MCF 10A (cell line): ENCODE measurements at places on chromosomes 7 and 10. TPM values are rescaled to one million over a fixed set of nuclear protein-coding genes. Genes with fewer than 3 reads are reported as not detected.
A peak's percentile ranks its signal among the peaks of the same experiment; 100 is the strongest.

Gene GRB10
- 68.2 and 71.3 TPM in 2 replicates for total RNA-seq

DNA sequence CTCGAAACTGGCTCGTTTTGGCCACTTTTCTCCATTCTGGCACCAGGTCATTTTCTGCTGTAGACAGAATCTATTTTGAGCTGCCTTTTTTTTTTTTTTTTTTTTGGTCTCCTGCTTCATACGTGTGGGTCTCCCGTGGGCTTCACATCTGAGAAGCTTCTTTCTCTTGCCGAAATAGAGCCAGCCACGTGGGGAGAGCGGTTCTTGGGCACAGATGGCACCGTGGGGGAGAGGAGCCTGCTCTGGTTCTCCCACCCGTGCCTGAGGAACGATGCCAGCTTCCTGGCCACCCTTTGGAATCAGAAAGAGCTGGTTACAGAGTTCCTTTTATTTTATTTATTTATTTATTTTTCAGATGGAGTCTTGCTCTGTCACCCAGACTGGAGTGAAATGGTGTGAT is 48.7 kb upstream of the OCM2 start:
- no peak for DNase-seq

- no peak for DNase-seq
These were observed 31.5 kb upstream of the SLIT1 start for GRCh38 chr10:97217299-97217698.

- no peak for DNase-seq
These were observed 94.0 kb downstream of the MMRN2 start for GRCh38 chr10:86863484-86863842.

DNA sequence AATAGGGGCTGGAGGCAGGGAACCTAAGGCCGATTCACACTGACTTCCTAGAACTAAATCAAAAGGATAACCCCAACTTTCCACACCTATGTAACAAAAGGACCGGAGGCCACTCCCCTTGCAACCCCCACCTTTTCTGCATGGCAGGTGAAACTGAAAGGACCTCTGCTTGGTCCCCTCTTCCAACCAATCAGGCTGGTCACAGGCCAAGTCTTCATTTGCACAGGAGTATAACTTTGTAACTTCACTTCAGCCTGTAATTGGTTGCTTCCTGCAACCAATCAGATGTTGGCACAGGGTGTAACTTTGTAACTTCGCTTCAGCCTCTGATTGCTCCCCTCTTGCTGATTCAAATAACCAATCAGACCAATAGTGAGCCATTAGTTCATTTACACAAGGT is 190.0 kb downstream of the FAM107B start:
- no peak for DNase-seq

Gene GJD4
- not detected in 2 replicates for total RNA-seq

Gene GPR146
- total RNA-seq: 0.27 TPM in 1 of 2 replicates, not detected in the other

DNA sequence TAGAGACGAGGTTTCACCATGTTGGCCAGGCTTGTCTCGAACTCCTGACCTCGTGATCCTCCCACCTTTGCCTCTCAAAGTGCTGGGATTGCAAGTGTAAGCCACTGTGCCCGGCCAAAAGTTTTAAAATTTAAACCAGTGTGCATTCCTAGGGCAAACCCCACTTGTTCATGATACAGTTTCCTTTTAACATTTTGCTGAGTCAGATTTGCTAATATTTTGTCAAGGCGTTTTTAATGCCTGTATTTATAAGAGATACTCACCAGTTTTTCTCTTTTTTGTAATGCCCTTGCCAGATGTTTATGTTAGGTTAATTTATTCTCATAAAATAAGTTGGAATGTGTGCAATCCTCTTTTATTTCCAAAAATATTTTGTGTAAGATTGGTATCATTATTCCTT is 927.4 kb downstream of the DNAJB9 start:
- DNase-seq: no peak

DNA sequence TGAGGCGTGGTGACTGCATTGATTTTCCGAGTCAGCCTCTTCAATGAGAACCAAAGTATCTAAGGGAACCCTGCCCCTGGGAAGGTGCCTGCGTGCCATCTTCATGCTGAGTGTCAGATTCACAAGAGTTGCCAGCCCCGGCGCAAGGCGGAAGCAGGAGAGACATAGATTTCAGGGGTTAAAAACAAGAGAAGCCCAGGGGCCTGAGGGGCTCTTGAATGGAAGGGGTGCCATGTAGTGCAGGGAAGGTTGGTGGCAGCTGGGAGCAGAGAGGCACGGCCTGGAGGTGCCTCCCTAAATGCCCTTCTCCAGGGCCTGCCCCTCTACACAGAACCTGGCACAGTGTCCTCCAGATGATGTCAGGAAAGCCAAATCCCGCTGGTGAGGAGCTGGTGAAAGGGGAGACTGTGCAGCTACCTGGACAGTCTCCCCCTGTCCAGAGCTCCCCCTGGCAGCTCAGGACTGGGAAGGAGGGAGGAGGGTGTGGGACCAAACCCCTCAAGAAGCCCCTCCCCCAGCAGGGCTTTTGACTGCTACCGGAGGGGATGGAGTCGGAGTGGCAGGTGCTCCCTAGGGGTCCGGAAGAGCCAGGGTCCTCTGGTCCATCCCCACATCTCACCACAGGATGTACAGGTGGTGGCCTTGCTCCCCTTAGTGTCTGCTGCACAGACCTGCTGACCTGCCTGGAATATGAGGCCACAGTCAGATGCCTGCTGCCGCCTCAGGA is 137.9 kb downstream of the TCERG1L start:
- DNase-seq: no peak

GRCh38 chr10:110613996-110614495 is 30.1 kb upstream of the RBM20 start:
- DNase-seq: no peak

GRCh38 chr7:81234896-81235295 is 316.0 kb upstream of the SEMA3C start:
- DNase-seq: no peak

Gene SAMD9L
- 1.5 and 3.9 TPM in 2 replicates for total RNA-seq

Gene ZNF12
- 22.1 and 22.4 TPM in 2 replicates for total RNA-seq

GRCh38 chr7:122528879-122529481 is 169.9 kb downstream of the RNF133 start:
- DNase-seq: peak; percentile 46

- no peak for DNase-seq
These were observed 52.6 kb downstream of the EVX1 start for GRCh38 chr7:27295236-27295635.

DNA sequence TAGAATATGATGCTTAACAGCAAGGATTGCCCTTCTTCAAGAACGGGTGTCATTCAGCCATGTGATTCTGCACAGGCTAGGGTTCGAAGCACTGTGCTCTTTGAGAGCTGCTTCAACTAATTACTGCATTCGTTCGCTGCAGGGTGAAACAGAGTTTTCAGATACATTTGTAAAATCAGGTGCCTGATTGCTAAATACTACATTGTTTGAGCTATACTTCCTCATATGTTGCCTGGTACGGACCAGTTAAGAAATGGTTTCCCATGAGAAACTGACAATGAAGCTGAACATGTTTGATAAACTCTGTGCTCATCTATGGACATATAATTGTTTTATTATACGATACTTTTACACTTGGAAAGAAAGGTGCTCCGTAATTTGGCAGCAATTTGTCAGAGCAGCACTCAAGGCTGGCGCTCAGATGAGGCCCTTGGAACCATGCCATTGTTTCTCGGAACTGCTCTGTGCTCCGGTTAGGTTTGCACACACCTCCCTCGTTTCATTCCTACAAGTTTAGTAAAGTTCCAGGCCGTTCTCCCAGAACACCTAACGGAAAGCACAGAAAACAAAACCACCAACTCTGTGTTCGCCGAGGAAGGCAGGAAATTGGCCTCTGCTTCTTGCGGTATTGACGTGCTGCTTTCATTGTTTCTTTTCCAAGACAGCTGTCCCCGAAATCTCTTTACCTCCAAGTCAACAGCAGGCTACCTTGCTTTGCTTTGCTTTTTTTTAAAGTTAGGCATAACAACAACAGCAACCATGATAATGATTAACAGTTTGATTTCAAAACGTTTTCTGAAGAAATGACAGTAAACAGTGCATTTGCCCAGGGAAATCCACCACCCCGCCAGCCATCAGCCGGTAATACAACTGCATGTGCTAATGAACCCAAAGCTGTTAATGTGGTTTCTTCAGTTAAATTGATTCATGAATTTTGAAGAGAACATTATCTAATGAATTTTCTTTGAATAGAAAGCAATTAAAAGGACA is 206.9 kb downstream of the EBF3 start:
- no peak for DNase-seq

Gene H2BK1
- not detected in 2 replicates for total RNA-seq

DNA sequence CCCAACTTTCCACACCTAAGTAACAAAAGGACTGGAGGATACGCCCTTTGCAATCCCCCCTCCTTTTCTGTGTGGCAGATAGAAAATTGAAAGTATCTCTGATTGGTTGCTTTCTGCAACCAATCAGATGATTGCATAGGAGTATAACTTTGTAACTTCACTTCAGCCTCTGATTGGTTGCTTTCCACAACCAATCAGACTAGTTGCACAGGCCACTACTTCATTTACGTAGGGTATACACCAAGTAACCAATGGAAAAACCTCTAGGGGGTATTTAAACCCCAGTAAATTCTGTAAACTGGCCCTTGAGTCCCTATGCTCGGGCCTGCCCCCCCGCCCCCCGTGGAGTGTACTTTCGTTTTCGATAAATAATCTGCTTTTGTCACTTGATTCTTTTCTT is 1080.4 kb downstream of the CNTNAP2 start:
- DNase-seq: peak; percentile 4

Gene FAM131B
- 0.19 and 0.25 TPM in 2 replicates for total RNA-seq

Gene OPN1SW
- not detected in 2 replicates for total RNA-seq

DNA sequence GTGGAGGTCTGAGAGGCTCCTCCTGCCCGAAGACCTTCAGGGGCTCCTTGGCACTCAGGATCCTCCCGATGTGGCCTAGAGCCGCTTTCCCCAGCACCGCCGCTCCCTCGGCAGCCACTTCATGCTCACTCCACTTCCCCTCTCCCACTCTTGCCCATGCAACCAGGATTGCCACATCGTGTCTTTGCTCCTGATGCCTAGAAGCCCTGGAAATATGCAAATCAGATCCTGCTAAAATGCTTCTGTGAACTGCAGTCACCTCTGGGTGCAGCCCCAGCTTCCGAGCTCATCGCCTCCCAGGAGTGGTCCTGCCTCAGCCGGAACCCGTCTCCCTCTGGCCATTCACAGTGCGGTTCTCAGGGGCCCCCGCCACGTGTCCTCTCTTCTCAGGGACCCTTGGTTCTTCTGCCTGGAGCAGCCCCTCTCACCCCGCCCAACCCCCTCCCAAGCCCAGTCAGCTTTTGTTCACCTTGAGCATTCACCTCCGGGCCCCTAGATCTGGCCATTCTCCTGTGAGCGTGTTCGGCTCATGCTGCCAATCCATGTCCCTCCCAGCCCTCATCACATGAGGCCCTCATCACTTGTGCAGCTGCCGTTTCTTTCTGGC is 175.5 kb downstream of the ADARB2 start:
- DNase-seq: no peak

DNA sequence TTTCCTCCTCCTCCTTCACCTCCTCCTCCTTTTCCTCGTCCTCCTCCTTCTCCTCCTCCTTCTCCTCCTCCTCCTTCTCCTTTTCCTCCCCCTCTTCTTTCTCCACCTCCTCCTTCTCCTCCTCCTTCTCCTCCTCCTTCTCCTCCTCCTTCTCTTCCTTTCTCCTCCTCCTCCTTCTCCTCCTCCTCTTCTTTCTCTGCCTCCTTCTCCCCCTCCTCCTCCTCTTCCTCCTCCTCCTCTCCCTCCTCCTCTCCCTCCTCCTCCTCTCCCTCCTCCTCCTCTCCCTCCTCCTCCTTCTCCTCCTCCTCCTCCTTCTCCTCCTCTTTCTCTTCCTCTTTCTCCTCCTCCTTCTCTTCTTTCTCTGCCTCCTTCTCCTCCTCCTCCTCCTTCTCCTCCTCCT is 13.6 kb downstream of the PLXNA4 start:
- no peak for DNase-seq

Gene PKD2L1
- not detected in 2 replicates for total RNA-seq

GRCh38 chr7:44630792-44631457 is 24.5 kb downstream of the OGDH start:
- DNase-seq: no peak

Gene CYP26A1
- total RNA-seq: not detected in 2 replicates

- DNase-seq: no peak
These were observed 40.5 kb upstream of the WASL start for GRCh38 chr7:123789206-123789784.

Gene SPDYE9
- not detected in 2 replicates for total RNA-seq

Gene TMEM225B
- 0.70 and 0.96 TPM in 2 replicates for total RNA-seq

GRCh38 chr7:146366938-146367337 is 250.3 kb downstream of the CNTNAP2 start:
- DNase-seq: peak; percentile 68

DNA sequence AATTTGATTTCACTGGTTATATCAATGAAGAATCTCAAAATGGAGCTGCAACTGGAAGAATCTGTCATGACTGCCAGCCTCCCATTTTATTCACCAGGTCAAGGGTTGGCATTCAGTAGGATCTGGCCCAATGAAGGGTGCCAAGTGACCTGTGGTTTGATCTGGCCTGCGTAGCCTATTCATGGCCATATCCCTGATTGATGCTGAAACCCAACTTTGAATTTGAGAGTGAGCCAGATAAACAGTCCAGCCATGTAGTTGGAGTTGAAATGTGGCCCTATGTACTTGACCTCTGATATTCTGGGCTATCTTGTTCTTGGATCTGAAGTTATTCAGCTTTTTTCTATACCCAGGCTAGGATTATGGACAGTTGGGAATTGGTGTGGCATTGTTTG is 1.5 kb downstream of the MKLN1 start:
- peak; percentile 6 for DNase-seq

DNA sequence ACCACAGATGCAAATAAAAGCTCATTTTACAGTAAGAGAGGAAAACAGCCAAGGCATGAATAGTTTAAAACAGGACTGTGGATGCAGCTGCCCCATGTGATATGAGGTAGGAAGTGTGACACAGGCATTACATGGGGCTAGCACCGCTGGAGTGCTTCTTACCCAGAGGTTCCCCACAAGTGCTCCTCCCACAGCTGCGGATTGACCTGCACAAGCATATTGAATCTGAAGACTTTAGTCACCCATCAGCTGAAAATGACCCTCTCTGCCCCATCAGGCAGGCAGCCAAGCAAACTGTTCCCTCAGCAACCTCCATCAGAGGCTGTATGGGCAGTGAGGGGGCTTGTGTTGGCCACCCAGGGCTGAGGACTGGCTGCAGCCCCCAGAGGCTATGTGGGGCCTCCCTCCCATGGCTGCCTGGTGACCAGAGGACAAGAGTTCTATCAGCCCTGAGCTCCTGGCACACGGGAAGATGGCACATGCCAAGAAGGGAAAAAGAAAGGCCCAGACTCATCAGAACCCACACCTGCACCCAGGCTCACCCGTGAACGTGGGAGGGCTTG is 98.7 kb downstream of the TCERG1L start:
- DNase-seq: no peak
